ENCODE measurements at places on chromosomes 11 and 22.

GRCh38 chr11:130840679-130841078 lies 75.6 kb downstream of the SNX19 start:
- DNase-seq, result no peak

GRCh38 chr22:38755155-38755910 lies 465 bp downstream of the SUN2 start:
- peak; percentile 54 for DNase-seq

DNA sequence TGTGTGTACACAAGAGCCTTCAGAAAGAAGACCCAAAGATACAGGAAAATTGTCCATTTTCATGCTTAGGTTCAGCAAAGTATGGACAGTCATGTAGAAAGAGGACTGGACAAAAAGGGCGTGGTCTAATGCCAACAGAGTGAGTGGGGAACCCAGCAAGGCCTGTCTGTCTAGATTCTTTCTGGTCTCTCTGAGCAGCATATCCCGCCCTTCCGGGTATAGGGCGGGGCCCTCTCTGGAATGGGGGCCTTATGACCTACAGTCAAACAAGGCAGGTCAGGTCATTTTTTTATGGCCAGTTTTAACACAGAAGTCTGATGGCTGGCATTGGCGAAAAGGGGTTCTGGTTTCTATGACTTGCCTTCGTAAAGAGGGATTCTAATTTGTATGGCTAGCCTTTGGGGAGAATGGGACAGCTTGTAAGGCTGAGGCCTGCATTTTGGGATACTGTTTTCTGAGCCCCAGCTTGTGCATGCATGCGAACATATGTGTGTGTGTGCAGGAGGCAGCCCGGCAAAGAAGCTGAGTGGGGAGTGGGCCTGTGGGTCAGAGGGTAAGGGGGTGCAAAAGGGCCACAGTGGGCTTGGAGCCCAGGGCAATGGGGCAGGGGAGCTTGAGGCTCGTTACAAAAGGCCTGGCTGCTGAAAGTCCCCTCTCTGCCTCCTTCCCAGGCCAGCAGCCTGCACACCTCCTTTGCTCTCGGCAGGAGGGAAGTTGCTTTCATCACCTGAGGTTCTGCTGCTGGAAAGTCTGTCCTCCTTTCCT lies 130.5 kb upstream of the B3GAT1 start:
- no peak for DNase-seq

DNA sequence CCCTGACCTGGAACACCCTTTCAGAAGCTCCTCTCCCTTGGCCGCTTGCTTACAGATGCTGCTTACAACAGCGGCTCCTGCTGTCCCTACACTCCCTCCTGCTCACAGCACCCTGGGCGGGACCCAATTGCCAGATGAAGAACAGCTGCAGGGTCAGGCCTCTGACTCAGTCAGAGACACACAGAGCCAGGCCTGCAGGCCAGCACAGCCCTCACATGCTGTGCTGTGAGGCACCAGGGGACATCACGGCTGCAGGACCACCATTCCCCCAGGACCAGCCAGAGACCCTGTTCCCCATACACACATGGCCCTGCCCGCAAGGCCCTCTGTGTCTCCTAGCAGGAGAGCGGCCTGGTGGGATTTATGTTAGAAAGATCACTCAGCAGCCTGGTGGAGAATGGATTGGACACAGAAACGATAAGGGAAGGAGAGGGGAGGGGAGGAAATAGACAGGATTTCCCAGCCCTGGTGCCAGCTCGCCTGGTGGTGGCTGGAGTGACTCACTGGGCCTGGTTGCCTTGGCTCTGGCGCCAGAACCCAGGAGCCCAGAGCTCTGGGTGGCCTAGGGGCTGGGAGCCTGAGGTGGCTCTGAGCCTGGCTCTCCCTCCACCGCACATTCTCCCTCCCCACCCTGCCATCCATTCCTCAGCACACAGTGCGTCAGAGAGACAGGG lies 6.7 kb downstream of the CAPN5 start:
- DNase-seq, result peak; percentile 12

GRCh38 chr11:63489879-63490278 lies 1.1 kb downstream of the PLAAT5 start:
- no peak for DNase-seq

GRCh38 chr22:43376765-43377547 lies 33.8 kb upstream of the SCUBE1 start:
- DNase-seq, result no peak

Data from GM12892 (cell line).